ENCODE measurements at places on chromosomes 16 and 17.

DNA sequence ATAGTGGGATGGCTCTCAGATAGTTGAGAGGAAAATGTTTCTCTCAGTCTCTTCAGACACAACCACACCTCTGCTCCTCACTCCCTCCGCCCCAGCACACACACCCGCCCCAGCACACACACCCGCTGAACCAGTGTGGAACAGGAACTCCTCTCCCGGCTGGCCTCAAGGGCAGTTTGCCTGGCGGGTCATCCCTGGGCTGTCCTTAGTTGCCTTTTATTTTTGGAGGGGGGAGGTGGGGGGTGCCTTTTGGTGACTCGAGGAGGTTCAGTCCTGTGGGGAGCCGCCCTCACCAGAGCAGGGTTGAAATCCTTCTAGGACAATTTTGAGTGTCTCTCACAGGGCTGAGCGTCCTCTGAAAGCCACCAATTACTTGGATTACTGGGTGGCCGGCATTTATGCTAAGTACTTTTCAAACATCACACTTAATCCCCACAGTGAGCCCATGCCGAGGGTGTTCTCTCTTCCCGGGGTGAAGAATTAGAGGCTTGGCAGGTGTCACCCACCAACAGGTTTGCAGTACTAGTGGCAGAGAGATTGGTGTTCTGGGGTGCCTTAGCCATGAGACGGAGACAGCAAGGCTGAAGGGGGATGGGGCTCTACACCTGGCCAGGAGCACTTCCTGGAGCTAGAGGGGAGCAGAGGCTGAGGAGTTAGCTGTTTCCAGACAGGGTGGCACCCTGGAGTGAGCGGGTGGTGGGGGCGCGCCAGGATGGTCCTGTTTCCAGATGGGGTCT, 2.8 kb downstream of the RASD1 start:
- DNase-seq = no peak

GRCh38 chr16:52492789-52493357, 54.1 kb downstream of the TOX3 start:
- no peak for DNase-seq

GRCh38 chr16:74771656-74772315, 2.8 kb downstream of the FA2H start:
- DNase-seq = no peak

GRCh38 chr17:7848131-7848579, 6.7 kb upstream of the TMEM88 start:
- DNase-seq = no peak

DNA sequence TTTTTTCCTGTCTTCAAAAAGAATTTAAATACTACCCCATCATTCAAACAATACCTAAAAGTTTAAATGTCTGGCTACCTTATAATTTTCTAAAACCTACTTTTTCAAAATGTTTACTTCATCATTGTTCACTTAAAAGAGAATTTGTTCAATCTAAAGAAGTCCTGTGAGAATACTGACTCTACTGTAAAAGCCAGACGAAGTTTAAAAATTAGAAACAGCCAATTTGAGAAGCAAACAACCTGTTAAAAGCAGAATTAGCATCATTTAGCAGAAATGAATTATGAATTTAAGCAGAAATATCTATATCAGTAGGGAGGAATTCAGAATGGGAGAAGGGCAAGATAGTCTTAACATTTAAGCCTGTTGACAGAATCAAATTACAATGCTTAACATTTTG, 2.1 kb downstream of the SKA2 start:
- DNase-seq = no peak

GRCh38 chr17:14619821-14620220, 318.9 kb downstream of the HS3ST3B1 start:
- no peak for DNase-seq

- DNase-seq = no peak
Observed at GRCh38 chr17:43531955-43532354, 14.2 kb downstream of the ETV4 start.

DNA sequence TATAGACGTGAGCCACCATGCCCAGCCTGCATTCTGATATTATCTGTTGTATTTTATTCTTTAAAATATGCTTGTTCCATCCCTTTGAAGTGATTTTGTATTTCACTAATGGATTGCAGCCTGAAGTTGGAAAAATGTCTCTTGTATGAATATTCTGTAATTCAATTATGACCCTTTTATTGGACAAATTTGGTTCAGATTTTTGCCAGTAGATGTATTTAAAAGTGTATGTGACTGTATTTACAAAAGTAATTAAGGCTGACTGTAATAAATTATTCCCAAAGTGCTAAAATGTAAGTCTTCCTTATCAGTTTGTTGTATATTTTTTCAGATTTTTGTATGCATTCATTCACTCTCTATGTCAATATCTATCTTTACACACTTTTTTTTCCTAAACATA, 23.8 kb downstream of the PPM1E start:
- DNase-seq = no peak

GRCh38 chr16:29011112-29011511, 26.3 kb downstream of the LAT start:
- DNase-seq = no peak

DNA sequence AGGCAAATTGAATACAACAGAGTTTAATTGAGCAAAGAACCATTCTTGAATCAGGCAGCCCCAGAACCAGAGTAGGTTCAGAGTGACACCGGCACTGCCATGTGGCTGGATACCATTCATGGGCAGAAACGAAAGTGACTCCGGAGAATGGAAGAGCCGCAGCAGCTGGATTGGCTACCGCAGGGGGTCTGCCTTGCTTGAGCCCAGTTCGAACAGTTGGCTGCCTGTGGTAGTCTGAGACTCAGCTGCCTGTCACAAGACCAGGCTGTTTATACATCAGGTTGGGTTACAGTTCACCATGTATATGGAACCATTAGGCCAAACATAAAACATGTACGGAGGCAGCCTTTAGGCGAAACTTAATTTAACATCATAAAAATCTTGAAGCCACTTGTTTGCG, 205.2 kb upstream of the CHMP6 start:
- DNase-seq = no peak

- no peak for DNase-seq
Observed at GRCh38 chr16:2323701-2324100, 16.8 kb downstream of the ABCA3 start.

DNA sequence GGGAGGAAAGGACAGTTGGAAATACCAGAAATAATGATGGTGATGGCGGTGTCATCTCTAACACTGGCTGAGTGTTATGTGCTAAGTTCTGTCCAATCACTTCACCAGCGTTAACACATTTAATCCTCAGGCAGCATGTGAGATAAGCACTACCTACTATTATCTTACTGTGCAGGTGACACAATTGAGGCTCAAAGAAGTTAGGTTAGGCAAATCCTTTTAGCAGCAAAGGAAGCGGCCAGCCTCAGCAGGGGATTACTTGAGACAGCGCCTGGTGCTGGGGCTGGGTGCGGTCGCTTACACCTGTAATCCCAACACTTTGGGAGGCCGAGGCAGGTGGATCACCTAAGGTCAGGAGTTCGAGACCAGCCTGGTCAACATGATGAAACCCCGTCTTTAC, 18.7 kb upstream of the DHX8 start:
- DNase-seq = no peak

DNA sequence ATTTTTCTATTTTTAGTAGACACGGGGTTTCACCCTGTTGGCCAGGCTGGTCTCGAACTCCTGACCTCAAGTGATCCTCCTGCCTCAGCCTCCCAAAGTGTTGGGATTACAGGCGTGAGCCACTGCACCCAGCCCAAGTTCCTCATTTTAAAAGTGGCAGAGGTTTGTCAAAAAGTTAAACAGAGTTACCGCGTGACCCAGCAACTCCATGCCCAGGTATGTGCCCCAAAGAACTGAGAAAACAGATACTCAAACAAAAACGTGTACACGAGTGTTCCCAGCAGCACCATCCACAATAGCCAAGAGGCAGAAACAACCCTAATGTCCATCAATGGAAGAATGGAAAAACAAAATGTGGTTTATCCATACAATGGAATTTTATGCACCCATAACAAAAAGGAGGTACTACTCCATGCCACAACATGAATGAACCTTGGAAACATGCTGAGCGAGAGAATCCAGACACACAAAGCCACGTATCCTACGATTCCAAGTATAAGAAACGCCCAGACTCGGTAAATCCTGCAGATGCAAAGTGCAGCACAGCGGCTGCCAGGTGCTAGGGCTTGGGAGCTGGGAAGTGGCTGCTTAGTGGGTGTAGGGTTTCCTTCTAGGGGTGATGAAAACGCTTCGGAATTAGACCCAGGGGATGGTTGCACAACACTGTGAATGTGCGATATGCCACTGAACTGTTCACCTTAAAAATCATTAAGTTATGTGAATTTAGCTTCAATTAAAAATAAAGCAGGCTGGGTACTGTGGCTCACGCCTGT, 24.8 kb downstream of the ADCY9 start:
- no peak for DNase-seq

DNA sequence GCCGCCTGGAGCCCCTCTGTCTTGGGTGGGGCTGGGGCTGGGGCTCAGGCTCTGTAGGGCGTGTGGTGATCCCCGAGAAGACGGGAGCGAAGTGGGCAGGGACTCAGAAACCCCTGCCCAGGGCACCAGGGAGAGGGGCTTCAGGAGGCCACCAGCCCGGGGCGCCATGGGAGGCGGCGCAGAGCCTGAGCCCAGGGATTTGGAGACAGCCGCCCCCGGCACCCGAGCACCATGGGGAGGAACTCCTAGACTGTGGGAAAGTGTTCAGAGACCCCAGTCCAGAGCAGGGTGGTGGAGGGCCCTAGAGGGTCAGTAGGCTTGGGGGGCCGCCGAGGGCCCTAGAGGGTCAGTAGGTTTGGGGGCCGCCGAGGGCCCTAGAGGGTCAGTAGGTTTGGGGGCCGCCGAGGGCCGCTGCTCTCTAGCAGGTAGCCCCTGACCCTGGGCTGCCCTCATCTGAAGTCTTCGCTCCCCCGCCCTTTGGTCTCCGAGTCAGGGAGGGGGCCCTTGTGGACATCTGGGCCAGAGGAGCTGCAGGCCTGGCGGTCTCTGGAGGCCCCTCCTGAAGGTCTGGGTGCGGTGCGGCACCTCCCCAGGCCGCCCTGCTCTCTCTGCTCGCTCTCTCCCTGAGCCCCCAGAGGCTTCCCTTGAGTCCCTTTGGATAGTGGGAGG, 734 bp downstream of the ARHGDIG start:
- no peak for DNase-seq

DNA sequence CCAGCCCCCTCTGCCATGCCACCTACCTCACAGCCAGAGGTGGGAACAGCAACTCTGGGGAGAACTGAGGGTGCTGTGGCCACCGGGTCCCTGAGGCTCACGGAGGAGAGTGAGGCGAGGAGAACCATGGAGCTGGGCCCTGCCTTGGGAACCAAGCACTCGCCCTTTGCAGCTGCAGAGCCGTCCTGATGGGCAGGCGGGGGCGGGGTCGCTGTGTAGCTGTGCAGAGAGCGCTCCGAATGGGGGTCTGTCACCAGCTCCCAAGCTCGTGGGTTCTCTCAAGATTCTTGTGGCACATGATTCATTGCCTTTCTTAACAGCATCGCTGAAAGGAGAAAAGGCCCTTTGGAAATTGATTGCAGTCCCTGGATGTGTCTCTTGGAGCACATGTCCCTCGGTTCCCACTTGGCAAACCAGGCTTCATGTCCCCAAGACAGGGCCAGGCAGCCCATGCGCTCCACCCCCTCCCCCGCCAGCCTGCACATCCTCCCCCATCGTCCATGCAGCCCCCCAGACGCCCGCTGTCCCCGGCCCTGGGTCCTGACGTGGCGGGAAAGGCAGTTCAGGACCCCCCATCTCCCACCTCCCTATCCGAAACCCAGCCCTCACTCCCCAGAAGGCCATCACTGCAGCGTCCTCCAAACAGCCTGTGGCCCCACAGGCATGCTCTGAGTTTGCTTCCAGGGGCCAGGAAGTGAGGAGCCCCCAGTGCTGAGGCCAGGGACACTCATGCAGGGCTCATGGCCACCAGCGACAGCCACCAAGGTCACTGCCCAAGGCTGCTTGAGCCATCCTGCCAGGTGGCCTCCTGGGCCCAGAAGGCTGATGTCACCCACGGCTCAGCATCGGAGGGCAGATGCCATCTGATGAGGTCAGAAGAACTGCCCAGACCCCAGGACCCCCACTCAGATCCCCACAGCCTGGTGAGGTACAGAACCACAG, 20.6 kb upstream of the CHMP6 start:
- no peak for DNase-seq

DNA sequence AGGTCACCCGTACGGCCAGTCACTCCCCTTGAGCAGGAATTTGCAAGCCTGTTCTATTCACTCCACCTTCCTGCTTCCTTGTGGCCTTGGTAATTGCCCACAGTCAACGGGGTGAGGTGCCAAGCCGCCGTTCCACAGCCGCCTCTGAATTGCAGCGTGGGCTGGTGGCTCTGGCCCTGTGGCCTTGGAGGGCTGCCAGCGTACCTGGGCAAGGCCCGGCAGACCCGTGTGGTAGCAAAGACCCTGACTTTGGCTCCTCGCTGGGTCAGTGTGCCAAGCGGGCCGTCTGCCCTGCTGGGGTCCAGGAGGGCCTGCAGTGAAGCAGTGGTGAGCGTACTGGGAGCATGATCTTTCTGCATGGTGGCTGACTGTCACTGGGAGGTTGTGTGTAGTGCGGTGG, 3.6 kb downstream of the BANP start:
- no peak for DNase-seq

DNA sequence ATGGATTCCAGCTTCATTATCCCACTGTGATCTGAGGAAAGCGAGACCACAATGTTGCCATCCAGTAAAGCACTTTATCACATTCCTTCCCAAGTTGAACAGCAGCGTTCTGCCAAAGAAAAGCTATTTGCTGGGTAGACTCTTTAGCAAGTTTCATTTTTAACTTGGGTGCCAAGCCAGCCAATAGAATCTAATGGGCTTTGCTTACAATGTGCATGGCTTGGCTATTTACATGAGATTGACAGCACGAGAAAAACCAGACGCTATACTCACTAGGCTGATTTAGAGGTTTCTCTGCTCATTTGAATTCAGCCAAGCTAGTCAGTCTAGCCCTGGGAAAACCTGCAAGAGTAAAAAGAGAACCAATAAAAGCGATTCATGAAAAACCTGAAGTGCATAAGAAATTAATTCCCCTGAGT, 108.9 kb downstream of the CDH13 start:
- DNase-seq = no peak

- DNase-seq = no peak
Observed at GRCh38 chr16:47590472-47590871, 129.3 kb downstream of the PHKB start.

Data from NCI-H1694 (cell line).